ENCODE measurements at places on chromosomes 7 and 10. TPM values are rescaled to one million over a fixed set of nuclear protein-coding genes. Genes with fewer than 3 reads are reported as not detected.

DNA sequence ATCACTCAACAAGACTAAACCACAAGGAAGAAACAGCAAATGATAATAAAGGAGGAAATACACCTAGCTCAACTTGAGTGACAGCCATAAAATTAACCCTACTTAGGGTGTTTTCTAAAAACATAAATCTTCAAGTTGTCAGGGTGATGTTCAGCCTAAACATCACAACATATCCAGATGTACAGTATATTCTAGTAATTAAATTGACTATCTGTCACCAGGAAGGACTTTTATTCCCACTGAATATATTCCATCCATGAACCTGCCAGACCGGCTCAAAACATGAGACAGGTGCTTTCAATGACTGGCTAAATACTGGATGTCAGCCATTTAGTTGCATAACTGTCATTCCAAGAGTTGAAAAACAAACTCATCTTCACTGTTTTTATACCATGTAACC, 298.1 kb upstream of the NEBL start:
- no peak for DNase-seq

DNA sequence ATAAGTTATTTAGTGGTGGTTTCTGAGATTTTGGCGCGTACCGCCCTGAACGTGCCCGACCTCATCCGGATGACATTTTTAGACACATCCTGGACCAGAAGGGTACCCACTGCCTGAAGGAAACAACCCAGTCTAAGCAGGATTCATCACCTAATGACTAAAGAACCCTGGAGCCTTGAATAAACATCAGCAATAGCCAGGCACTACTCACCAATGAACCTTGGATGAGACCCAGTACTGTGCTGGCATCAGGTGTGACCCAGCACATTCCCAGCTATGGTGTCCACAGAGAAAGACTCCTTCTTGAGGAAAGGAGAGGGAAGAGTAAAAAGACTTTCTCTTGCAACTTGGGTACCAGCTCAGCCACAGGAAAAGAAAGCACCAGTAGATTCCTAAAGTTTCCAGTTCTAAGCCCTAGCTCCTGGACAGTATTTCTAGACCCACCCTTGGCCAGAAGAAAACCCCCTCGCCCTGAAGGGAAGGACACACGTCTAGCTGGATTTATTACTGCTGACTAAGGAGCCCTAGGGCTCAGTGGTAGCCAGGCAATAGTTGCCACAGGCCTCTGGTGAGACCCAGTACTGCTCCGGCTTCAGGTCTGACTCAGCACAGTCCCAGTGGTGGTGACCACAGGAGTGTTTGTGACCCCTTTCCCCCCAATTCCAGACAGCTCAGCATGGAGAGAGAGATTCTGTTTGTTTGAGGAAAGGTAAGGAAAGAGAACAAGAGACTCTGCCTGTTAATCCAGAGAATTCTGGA, 32.5 kb downstream of the ZNF277 start:
- DNase-seq: no peak

DNA sequence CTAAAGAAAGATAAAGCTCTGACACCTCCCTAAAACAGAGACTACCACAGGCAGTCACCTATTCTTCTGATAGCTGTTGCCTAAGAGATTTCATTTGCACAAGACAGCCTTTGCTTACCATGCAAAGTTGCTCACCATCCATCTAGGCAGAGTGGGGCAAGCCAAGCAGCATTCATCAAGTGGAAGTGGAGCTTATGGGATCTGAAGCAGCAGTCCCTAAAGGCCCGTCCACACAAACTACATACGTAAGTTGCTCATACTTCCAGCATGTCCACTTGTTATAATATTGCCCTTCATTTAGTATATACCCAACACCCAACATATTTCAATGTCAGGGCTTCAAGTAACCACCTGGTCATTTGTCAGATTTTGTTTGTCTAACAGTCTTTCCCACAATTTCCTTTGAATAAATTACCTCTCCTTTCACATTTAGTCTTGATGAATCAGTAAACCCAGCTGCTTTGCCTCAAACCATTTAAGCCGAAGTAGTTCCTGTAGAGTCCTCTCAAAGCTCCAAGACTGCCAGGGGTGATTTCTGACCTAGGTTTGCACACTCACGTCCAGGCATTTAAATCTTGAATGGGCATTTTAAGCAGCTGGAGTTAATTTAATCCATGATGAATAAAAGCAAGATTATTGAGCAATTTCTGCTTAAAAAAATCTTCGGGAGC, 67.9 kb downstream of the ATAD1 start:
- DNase-seq: no peak

DNA sequence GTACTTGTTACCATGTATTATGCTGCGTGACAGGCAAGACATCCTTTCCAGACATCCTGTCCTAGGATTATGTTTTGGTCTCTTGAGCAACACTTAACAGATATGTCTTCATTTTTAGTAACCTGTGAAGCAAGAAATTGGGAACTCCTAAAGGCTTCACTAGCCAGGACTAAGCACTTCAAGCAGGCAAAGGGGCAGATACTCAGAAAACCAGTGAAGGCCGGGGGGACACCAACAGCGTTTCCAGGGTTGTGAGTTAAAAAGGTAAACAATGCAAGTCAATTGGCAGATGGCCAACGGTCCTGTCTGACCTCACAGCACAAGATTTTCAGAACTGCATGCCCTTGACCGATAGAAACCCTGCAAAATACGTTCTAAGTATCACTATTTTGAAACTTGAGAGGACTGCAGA, 77.6 kb upstream of the SFMBT2 start:
- no peak for DNase-seq

DNA sequence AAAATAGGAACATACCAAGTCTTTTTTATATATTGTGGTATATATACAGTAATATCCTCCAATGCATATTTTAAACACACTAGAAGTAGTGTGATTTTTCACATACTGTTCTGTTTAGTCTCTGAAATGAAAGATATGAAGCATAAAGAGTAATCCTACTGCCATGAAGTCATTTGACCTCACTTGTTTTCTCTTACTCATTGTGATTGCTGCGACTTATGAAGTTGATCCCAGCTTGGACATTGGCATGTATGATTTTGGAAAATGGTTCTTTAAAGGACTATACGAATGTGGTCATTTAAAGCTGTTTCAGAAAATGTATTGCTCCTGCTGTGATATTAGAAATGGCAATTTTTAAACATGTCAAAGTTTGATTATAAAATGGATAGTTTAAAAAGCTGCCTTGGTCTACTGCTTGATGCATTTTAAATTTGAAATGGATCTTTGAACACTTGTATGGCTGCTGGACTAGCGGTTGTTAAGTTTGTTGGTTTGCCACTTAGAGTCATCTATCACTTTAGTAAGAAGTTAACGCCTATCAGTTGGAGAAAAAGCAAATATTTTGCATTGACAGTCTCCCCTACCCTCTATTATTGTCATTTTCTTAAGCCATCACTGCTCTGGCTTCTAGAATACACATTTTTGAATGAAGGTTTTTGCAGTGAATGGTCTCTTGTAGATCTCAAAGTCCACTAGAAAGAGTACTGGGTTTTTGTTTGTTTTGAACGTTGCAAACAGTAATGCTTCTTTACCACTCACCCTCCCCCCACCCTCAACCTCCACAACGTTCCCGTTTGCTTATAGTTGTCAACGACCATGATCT, 881 bp upstream of the PCGF5 start:
- DNase-seq: no peak

SLC18A2 gene
- 0.37 TPM for total RNA-seq

Data from left colon (tissue), 2 donors.